ENCODE measurements at places on chromosomes 3 and 15. TPM values are rescaled to one million over a fixed set of nuclear protein-coding genes. Genes with fewer than 3 reads are reported as not detected.

The ADGRG7 gene
- not detected for polyA plus RNA-seq

The CPLX3 gene
- polyA plus RNA-seq, result not detected

The INO80 gene
- polyA plus RNA-seq, result 4.5 TPM

The ZNF660 gene
- polyA plus RNA-seq, result 0.99 TPM

The GOLGA6L24 gene
- polyA plus RNA-seq, result not detected

The LINGO1 gene
- not detected for polyA plus RNA-seq

The REC114 gene
- not detected for polyA plus RNA-seq

The LIPC gene
- polyA plus RNA-seq, result 0.69 TPM

The GRM7 gene
- not detected for polyA plus RNA-seq

The WNT7A gene
- 0.17 TPM for polyA plus RNA-seq

The PLA2G4E gene
- not detected for polyA plus RNA-seq

The SHISA5 gene
- polyA plus RNA-seq, result 341 TPM

The SI gene
- polyA plus RNA-seq, result not detected

The ZNF385D gene
- polyA plus RNA-seq, result not detected

The C3orf22 gene
- polyA plus RNA-seq, result not detected

The PCOLCE2 gene
- not detected for polyA plus RNA-seq

The CHDH gene
- not detected for polyA plus RNA-seq

The OXSM gene
- 11.4 TPM for polyA plus RNA-seq

Measured in naive thymus-derived CD8-positive, alpha-beta T cell (primary cell).